AG08395 (cell line): ENCODE measurements at places on chromosomes 4 and X.

DNA sequence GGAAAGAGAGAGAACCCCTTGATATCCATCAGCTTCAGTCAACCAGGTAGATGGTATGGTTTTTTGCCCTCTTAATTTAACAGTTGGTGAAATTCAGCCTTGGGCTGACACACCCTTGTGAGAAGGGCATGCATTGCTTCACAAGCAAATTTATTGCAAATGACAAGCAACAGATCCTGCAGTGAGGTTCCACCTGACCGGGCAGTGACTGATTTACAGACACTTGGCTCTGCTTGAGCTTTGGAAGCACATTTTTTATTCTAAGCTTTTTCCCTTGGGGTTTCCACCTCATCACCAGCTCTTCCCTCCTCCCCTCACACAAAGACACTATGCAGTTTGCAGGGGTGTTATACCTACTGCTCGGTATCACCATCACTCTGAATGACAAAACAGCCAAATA lies 28.3 kb upstream of the SERTM2 start:
- DNase-seq: no peak

GRCh38 chrX:67725471-67725870 lies 181.7 kb downstream of the AR start:
- no peak for DNase-seq

DNA sequence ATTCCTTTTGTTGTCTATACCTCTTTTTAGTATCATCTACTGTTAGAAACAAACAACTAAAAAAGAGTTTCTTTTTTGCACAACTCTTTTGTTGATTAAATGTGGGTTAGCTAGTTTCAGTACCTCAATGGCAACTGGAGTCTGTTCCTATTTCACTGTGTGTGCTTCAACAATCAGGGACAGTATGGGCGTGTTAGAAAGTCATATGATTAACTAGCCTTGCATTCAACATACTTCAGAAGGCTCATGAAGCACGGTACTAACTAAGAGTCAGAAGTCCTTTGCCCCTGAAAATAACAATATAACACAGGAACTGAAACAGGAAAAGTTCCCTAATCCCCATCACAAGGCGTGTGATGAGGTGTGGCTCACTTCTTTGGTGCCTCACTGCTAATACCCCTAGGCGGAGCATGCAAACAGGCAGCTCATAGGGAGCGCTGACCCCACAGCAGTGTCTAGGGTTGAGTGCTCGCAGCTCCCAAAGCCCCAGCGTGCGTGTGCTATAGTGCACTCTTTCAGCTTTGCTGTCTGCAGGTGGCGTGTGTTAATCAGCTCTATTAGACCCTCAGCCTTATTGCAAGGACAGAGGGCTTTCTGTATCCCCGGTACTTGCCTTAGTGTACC lies 203.1 kb upstream of the NDST3 start:
- DNase-seq: no peak

GRCh38 chr4:25792876-25793275 lies 69.9 kb downstream of the SEL1L3 start:
- DNase-seq: no peak

DNA sequence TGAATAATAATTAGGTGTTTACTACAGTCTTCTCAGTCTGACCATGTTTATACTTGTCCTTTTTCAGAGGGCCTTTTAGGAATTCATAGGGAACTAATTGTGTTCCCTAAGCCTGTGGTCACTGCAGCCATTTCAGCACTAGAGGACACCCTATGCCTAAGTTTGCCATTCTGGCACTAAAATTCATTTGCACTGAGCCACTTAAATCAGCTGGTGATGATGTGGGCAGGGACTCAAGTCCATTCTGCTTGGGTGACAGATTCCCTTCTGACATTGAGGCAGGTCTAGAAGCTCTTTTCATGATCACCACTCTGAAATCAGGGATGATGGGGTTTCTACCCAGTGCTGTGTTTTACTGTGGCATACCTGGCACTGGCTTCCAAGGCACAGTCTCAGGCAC lies 1178.9 kb upstream of the DIAPH2 start:
- no peak for DNase-seq

- peak; percentile 91 for DNase-seq
Observed at GRCh38 chr4:170089668-170090351, at the start of gene AADAT. AADAT (minus strand) TSS chr4:170089956; CDS start chr4:170089690, 266 bp downstream.

- DNase-seq: no peak
Observed at GRCh38 chr4:34643476-34643875, 1600.8 kb downstream of the ARAP2 start.

GRCh38 chrX:153321381-153322124 lies at the start of gene PNMA6F:
PNMA6F (minus strand) TSS chrX:153321767; CDS start chrX:153320674, 1,093 bp downstream.
- no peak for DNase-seq

- no peak for DNase-seq
Observed at GRCh38 chr4:169716677-169717076, 41.1 kb downstream of the HPF1 start.

DNA sequence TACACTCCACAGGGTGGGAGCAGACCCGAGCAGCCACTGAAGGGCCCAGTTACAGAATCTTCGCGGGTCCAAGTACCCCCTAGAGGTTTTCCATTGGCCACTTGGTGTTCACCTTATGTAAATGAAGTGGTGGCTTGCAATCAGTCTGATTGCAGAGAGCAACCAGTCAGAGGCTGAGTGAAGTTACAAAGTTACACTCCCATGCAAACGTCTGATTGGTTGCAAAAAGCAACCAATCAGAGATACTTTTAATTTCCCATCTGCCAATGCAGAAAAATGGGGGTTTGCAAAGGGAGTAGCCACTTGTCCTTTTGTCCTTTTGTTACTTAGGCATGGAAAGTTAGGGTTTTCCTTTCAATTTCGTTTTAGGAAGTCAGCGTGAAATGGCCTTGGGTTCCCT lies 27.0 kb upstream of the NKAP start:
- DNase-seq: no peak

DNA sequence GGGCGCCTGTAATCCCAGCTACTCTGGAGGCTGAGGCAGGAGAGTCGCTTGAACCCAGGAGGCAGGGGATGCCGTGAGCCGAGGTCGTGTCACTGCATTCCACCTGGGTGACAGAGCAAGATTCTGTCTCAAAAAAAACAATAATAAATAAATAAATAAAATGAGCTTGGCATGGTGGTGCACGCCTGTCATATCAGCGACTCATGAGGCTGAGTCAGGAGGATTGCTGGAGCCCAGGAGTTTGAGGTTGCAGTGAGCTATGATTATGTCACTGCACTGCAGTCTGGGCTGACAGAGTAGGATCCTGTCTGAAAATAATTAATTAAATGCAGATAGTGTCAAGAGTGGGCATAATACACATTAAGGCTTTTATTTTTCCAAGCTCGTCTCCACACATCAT lies 77.5 kb downstream of the DHRSX start:
- no peak for DNase-seq

- no peak for DNase-seq
Observed at GRCh38 chrX:17247144-17247543, 127.9 kb upstream of the NHS start.

DNA sequence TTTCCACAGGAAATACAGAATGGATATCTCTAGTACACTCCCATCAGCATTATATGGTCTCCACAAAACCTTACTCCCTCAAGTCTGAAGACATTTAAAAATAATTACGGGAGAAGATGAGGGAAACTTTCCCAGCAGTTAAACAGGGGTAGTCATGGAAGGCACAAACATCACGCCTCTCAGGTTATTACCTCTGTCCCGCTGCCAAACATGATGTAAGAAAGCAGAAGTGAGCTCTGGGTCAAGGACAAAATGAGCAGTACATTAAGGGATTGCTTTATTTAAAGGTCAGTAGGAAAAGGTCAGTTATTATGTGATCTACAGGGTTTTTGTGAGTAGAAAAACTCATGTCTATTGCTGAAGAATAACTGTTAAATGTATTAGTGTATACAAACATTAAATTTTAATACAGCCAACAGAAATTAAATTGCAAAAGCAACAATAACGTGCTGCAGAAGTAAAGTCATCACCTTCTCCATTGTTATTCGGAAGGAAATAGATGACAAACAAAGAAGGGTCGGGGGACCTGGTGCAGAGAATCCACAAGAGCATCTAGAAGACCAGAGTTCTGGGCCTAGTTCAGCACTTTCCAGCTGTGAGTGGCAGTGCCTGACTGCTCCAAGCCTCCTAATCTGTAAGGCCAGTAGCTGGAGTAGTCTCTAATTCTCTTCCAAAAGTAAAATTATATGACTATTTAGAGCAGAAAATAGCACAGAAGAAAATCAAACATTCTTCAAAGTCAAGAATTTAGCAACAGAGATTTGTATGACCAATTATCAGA lies 171.2 kb downstream of the PPP3CA start:
- DNase-seq: no peak

DNA sequence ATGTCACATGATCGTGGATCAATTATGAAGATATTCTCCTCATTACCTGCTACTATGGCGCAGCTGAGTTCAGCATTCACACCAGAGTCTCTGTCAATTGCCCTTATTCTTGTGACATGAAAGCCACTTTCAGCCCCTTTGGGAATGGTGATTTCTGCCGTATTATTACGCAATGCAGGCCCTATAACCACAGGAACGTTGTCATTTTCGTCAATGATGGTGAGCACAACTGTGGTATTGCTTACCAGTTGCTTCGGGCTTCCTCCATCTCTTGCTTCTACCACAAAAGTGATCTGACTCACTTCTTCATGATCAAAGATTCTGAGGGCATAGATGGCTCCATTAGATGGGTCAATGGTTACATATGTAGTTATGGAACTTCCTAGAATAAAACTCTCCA lies 2.1 kb downstream of the PCDH18 start:
- DNase-seq: peak; percentile 54

GRCh38 chr4:140187316-140187695 lies 33.3 kb upstream of the MAML3 start:
- no peak for DNase-seq

GRCh38 chrX:113391875-113392274 lies 551.2 kb upstream of the AMOT start:
- no peak for DNase-seq

GRCh38 chr4:85423431-85423830 lies 51.5 kb upstream of the ARHGAP24 start:
- DNase-seq: no peak

DNA sequence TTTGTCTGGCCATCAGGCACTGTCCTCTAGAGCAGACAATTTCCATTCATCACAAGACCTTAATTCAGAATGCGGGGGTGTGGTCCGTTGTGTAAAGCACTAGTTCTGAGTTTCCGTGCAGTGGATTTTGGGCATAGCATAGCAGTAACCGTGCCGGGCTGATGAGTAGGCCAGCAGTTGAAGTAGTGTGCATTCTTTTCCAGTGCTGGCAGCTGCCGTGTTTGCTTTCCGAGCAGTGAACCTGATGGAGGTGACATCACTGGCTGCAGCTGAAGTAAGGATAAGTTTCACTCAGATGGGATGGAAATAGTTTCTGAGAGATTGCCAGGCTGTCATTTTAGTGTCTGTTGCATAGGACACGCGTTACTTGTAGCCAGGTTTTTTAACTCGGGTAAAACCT lies 107.0 kb upstream of the STIM2 start:
- no peak for DNase-seq

GRCh38 chrX:7235071-7235470 lies 87.1 kb upstream of the PUDP start:
- DNase-seq: no peak

GRCh38 chr4:84855774-84856173 lies 110.7 kb downstream of the WDFY3 start:
- no peak for DNase-seq

GRCh38 chr4:184529283-184529682 lies 54.9 kb upstream of the IRF2 start:
- DNase-seq: no peak

DNA sequence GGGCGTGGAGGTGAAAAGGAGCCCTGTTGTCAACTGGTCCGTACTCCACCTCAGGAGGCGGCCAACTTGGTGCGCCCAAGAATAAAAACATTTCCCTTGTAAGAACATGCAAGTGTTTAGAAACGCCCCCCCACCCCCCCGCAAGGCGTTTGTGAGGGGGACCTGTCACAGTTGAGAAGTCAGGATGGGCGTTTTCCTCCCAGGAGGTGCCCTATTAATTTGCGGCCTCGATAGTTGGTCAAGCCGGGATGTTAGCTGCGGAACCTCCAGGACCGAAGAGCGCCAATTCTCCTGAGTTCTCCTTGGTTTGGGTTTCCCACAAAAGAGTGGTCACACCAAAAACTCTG lies 651 bp upstream of the SAP30 start:
- no peak for DNase-seq

- DNase-seq: no peak
Observed at GRCh38 chr4:147123146-147123545, 177.5 kb upstream of the TTC29 start.

DNA sequence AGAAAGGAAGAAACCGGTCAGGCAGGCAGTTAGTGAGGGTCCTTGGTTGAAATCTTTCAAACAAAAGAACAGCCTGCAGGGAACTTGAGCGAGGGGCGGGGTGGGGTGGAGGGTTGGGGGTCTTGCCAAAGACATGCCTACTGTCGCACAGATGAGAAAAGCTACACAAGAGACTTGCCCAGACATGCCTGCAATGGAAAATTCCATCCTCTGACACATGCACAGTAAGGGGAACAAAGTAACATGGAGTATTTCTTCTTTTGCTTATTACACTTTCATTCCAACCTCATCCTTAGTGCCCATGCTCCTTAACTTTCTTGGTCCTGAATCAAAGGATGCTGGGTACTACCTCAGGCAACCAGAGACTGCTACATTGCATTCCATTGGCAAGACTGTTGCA lies 1491.2 kb downstream of the STIM2 start:
- DNase-seq: no peak

- peak; percentile 57 for DNase-seq
Observed at GRCh38 chr4:123588631-123589241, 192.1 kb downstream of the SPRY1 start.

- DNase-seq: no peak
Observed at GRCh38 chr4:92952426-92952825, 648.7 kb downstream of the GRID2 start.

- peak; percentile 63 for DNase-seq
Observed at GRCh38 chr4:53196882-53197771, 168.7 kb downstream of the SCFD2 start.

GRCh38 chr4:160969925-160970324 lies 1193.9 kb downstream of the FSTL5 start:
- DNase-seq: no peak

DNA sequence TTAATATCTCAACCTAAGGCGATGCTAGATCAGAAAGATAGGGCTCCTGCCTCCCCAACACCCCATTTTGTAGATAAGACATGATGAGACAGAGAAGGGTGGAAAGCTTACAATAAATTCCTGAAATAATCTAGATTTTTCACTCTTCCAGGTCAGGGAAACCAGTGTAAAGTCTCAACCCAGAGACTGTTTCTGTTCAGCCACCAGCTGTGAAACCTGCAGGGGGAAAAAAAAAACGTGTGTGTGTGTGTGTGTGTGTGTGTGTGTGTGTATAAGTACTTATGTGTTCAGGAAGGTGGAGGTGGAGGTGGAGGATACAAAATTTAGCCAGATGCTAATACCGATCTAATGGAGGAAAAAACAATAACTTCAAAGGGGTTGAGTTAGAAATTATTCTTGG lies 773 bp upstream of the ITM2A start:
- no peak for DNase-seq

- DNase-seq: no peak
Observed at GRCh38 chrX:55006827-55007621, 6.9 kb downstream of the APEX2 start.

GRCh38 chrX:48918643-48919340 lies at the start of gene PIM2:
PIM2 (minus strand) TSS chrX:48919024; CDS start chrX:48918834, 190 bp downstream.
- DNase-seq: peak; percentile 76
